Thymus (tissue), 14 donors: ENCODE measurements at places on chromosomes 6 and 20. TPM values are rescaled to one million over a fixed set of nuclear protein-coding genes. Genes with fewer than 3 reads are reported as not detected.

Gene HLA-F
- total RNA-seq: 130 TPM

- H3K4me1 ChIP-seq: no peaks in the 10 kb centered on the region
- no peak for DNase-seq
- no peaks in the 10 kb centered on the region for H3K27me3 ChIP-seq
- H3K36me3 ChIP-seq: peaks cover 33% of the 10 kb centered on the region
These were observed 59.0 kb downstream of the FAM120B start for GRCh38 chr6:170365593-170365992.

Gene LHFPL5
- not detected for total RNA-seq

Gene C4B
- 47.4 TPM for total RNA-seq

- no peaks in the 10 kb centered on the region for H3K4me1 ChIP-seq
- no peak overlapping the region for H3K27ac ChIP-seq
- no peak overlapping the region for H3K4me3 ChIP-seq
- peaks cover 16% of the 10 kb centered on the region for H3K36me3 ChIP-seq
- no peaks in the 10 kb centered on the region for H3K27me3 ChIP-seq
- DNase-seq: no peak
These were observed 74.6 kb upstream of the XRN2 start for GRCh38 chr20:21228511-21228910.

DNA sequence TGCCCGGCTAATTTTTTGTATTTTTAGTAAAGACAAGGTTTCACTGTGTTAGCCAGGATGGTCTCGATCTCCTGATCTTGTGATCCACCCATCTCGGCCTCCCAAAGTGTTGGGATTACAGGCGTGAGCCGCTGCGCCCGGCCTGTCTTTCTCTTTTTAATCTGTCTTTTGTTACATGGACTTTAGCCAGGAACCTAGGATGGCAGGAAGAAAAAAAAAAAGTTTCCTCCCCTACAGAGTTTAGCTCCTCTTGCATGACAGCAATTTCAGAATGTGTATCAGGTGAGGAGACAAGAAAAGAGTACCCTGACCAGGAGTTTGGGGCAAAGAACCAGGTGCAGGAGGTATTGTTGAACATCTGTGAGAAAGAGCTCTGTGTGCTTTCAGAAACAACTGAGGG is 21.4 kb upstream of the TXLNB start:
- no peak overlapping the region for H3K4me3 ChIP-seq
- DNase-seq: no peak
- no peaks in the 10 kb centered on the region for H3K36me3 ChIP-seq

- DNase-seq: no peak
- no peak overlapping the region for H3K4me3 ChIP-seq
- peaks cover 84% of the 10 kb centered on the region for H3K36me3 ChIP-seq
- H3K27ac ChIP-seq: no peak overlapping the region
- no peaks in the 10 kb centered on the region for H3K4me1 ChIP-seq
These were observed 20.0 kb downstream of the PRPF6 start for GRCh38 chr20:64000906-64001305.

DNA sequence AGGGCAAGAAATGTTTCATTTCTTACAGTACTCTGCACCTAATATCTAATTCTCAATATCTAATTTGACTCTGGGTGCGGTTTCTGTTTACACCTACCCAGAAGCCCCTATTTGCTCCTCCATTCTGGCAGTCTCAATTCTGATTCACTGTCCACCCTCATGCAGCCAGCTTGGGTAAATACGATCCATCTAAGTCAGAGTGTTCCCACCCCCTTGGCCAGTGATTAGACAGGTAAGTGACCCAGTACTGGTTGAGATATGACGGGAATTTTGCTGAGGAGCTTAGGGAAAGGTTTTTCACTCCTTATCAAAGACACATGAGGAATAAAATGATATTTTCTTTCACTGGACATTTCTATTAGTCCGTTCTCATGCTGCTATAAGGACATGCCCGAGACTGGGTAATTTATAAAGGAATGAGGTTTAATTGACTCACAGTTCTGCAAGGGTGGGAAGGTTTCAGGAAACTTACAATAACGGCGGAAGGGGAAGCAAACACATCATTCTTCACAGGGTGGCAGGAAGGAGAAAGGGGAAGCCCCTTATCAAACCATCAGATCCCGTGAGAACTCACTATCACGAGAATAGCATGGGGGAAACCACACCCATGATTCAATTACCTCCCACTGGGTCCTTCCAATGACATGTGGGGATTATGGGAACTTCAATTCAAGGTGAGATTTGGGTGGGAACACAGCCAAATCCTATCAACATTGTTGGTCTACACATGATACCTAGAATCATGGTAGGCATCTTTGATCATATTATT is 29.4 kb downstream of the GLO1 start:
- DNase-seq: no peak
- peaks cover 35% of the 10 kb centered on the region for H3K36me3 ChIP-seq
- no peaks in the 10 kb centered on the region for H3K4me1 ChIP-seq
- H3K4me3 ChIP-seq: no peak overlapping the region
- no peaks in the 10 kb centered on the region for H3K27me3 ChIP-seq

Gene FERMT1
- 3.7 TPM for total RNA-seq

- H3K27ac ChIP-seq: no peak overlapping the region
- DNase-seq: no peak
- H3K4me3 ChIP-seq: no peak overlapping the region
- H3K36me3 ChIP-seq: no peaks in the 10 kb centered on the region
- no peaks in the 10 kb centered on the region for H3K27me3 ChIP-seq
These were observed 1040.6 kb upstream of the CITED2 start for GRCh38 chr6:140414966-140415620.
